ENCODE measurements at places on chromosomes 12 and 14.

DNA sequence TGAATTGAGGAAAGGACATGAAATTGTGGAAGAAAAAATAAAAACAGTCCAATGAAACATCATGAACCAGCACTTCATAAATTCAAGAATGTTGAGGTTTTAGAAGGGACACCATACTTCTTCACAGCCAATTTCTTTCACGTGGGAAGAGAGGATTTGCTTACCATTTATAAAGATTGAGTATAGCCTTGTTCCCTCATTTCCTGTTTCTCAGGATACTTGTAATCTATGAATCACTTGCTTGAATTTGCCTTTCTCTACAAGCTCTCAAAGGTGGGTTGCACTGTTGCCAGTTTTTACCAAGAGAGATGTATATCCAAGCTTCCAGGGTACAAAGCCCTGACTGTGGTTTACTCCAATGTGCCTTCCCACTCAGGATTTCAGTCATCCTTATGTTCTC lies 116.1 kb downstream of the DUSP6 start:
- no peak for DNase-seq

GRCh38 chr14:64196814-64197411 lies 97.3 kb downstream of the ESR2 start:
- no peak for DNase-seq

- DNase-seq = no peak
These were observed 92.8 kb downstream of the SINHCAF start for GRCh38 chr12:31233061-31233730.

- no peak for DNase-seq
These were observed 320.7 kb downstream of the SOX5 start for GRCh38 chr12:23628806-23629205.

DNA sequence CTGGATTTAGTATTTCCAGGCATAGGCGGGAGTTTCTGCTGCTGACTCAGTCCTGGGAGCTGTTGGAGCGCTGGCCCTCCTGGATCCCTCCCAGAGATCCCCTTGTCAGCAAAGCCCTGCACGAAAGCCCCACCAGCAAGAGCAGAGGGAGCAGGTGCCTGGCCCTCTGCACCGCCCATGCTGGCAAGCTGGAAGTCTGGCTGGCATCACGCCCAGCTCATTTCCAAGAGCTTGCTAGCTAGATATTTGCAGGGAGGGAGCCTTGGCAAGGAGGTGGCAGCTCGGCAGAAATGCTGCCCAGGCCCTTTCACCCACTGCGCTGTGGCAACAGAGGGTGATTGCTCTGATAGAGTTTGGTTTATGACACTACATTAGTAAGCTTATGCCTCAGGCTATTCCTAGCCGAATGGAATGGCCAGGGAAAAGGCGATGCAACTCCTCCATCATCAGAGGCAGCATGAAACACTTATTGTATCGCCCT lies 193.9 kb downstream of the EMP1 start:
- no peak for DNase-seq

GRCh38 chr12:73547421-73547820 lies 990.2 kb upstream of the ATXN7L3B start:
- no peak for DNase-seq

DNA sequence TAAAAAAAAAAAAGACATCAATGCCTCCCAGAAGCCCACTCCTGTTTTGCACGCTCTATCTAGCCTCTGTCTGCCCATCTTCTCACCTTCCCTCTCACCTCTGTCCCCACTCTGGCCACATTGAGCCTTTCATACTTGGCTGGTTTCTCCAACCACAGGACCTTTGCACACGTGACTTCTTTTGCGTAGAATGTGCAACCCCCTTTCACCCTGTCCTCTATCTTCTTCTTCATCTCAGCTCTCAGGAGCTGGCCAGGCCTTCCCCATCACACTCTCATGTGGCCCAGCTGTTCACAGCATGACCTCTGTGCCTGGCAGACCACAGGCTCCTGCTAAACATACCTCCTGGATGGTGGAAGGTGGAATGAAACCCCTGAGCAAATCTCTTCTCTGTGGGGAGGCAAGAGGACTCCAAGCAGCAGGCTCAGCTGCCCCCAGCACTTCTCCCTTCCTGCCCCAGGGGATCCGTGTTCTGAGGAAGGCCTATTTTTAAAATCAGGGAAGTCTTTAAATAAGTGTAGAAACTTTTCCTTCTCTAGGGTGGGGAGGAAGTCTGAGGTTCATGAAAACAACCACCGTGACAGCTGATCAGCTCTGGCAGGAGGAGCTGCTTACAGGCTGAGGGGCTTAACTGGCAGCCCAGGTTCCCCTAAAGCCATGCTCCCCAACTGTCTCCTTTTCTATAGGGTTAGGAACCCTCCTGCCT lies 11.6 kb downstream of the HVCN1 start:
- DNase-seq = no peak

- no peak for DNase-seq
These were observed 52.5 kb downstream of the ATP23 start for GRCh38 chr12:57993834-57994233.

GRCh38 chr12:62438098-62438692 lies 28.4 kb upstream of the MON2 start:
- DNase-seq = peak; percentile 18

- no peak for DNase-seq
These were observed 5.0 kb upstream of the SLC38A4 start for GRCh38 chr12:46830731-46831334.

- no peak for DNase-seq
These were observed 70.7 kb downstream of the NOVA1 start for GRCh38 chr14:26527095-26527494.

DNA sequence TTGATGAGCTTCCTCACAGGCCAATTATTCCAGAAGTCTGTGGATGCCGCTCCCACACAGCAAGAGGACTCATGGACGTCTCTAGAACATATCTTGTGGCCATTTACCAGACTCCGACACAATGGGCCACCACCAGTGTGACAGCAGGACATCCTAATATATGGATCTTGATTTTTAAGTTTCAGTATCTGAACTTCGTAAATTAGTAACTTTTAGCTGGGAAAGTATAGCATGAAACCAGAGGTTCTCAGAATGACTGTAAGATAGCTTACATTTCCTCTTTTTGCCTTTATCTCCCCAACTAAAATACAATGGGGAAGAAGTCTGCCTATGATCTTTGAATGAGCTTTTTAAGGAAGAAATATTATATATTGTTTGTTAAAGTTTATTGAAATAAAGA lies 87.0 kb downstream of the DNAI7 start:
- DNase-seq = no peak

DNA sequence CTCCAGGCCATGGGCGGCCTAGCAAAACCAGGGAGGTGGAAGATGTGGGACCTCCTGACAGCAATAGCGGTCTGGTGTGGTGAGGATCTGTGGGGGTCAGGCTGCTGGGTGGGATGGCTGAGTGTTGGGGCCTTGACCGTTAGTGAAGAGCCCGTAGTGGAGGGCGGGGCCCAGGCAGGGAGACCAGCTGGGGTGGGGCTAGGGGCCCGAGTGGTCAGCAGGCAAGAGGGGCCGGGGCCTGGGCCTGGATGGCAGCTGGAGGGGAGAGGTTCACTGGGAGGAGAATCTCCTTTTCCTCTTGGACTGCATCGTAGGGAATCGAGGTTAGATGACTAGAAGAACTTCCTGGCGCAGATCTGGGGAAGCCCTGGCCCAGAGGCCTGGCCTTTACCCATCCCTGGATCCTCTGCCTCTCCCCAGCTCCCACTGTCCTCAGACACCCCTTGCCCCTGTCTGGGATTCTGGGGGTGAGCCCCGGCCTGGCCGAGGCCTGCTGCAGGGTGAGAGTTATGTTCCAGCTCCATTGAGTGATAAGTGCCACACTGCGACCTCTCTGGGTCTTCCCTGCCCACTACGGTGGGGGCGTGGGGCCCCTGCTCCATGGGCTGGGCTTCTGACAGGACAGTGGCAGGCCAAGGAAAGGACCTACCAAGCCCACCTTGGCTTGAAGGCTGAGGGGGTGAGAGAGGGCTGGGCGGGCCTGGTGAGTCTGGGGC lies 47.1 kb downstream of the KRT80 start:
- DNase-seq = no peak

DNA sequence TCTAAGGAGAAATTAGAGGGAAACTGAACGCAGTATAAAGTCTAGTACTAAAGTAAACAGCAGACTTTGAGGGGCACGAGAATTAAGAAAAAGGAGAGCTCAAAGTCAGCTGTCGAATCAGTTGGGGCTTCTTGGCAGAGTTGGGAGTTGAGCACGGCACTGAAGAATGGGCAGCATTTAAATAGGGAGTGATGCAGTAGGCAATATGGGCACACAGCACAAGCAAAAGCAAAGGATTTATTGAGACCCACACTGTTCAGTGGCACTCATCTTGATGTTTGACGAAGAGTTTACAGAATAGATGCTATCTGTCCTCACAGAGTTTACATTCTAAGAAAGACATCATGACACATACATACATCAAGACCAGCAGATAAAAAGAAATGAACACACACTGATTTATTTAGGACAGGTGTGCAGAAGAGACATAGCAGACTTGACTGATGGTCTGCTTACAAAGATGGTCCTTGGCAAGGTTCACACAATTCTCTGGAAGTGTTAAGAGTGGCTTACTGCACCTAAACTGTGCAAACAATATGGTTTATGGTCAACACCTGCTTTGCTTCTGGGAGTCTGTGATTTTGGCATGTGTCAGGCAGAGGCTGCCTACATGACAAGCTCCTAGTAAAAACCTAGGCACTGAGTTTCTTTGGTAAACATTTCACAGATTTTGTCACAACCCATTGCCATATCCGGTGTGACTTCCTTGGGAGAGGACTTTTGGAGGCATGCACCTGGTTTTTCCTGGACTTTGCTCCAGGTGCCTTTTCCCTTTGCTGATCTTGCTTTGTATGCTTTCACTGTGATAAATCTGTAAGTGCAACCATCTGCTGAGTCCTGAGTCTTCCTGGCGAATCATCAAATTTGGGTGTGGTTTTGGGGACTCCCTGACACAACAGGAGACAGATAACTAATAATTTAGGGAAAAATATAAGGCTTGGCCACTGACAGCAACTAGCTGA lies 26.3 kb downstream of the ALKBH1 start:
- no peak for DNase-seq
